ENCODE measurements at places on chromosomes 6 and 20. TPM values are rescaled to one million over a fixed set of nuclear protein-coding genes. Genes with fewer than 3 reads are reported as not detected.

The KIF6 gene
- 0.20 TPM for polyA plus RNA-seq

The BHLHE23 gene
- polyA plus RNA-seq = not detected

The LHFPL5 gene
- polyA plus RNA-seq = not detected

The FILIP1 gene
- polyA plus RNA-seq = 1.6 TPM

The MOG gene
- polyA plus RNA-seq = not detected

The SLC2A10 gene
- 2.6 TPM for polyA plus RNA-seq

The SEL1L2 gene
- not detected for polyA plus RNA-seq

The DDO gene
- polyA plus RNA-seq = 0.34 TPM

The MAP7 gene
- 15.1 TPM for polyA plus RNA-seq

The RAET1G gene
- 21.2 TPM for polyA plus RNA-seq

The HUS1B gene
- 0.26 TPM for polyA plus RNA-seq

The RAET1L gene
- 75.3 TPM for polyA plus RNA-seq

The EYA4 gene
- 0.02 TPM for polyA plus RNA-seq

The THBS2 gene
- 1.6 TPM for polyA plus RNA-seq

The MACROD2 gene
- 1.9 TPM for polyA plus RNA-seq

The ASIP gene
- polyA plus RNA-seq = 0.07 TPM

The PSMG4 gene
- polyA plus RNA-seq = 31.6 TPM

The ATF6B gene
- polyA plus RNA-seq = 60.2 TPM

The PTCRA gene
- not detected for polyA plus RNA-seq

The MBOAT1 gene
- 5.9 TPM for polyA plus RNA-seq

The HCRTR2 gene
- not detected for polyA plus RNA-seq

The RFX6 gene
- 0.01 TPM for polyA plus RNA-seq

The TSBP1 gene
- polyA plus RNA-seq = not detected

The IMPG1 gene
- polyA plus RNA-seq = 0.04 TPM

The HLA-DPB1 gene
- 8.7 TPM for polyA plus RNA-seq

The SLC17A3 gene
- polyA plus RNA-seq = not detected

The SYNCRIP gene
- 56.3 TPM for polyA plus RNA-seq

The CCN6 gene
- polyA plus RNA-seq = 0.02 TPM

The KCNS1 gene
- polyA plus RNA-seq = 0.15 TPM

The ZC2HC1B gene
- polyA plus RNA-seq = 0.08 TPM

The SLC17A5 gene
- polyA plus RNA-seq = 3.6 TPM

The MAP3K5 gene
- polyA plus RNA-seq = 5.2 TPM

The SLC22A7 gene
- not detected for polyA plus RNA-seq

The SCRT2 gene
- polyA plus RNA-seq = not detected

The TRIM10 gene
- not detected for polyA plus RNA-seq

The CLVS2 gene
- not detected for polyA plus RNA-seq

The TOX2 gene
- 6.9 TPM for polyA plus RNA-seq

The TPBG gene
- polyA plus RNA-seq = 16.9 TPM

The MCHR2 gene
- polyA plus RNA-seq = not detected

The RAD21L1 gene
- not detected for polyA plus RNA-seq

The CNR1 gene
- polyA plus RNA-seq = 0.77 TPM

The RSPH9 gene
- polyA plus RNA-seq = 0.14 TPM

All from esophagus (tissue), 2 donors.